ENCODE measurements at places on chromosomes 3 and 15. TPM values are rescaled to one million over a fixed set of nuclear protein-coding genes. Genes with fewer than 3 reads are reported as not detected.

Gene BCHE
- total RNA-seq = 48.5 TPM

Gene TM6SF1
- 0.04 TPM for total RNA-seq

Gene GABRR3
- not detected for total RNA-seq

Gene ZBBX
- total RNA-seq = 1.0 TPM

Gene MKRN2OS
- not detected for total RNA-seq

Gene SKOR1
- not detected for total RNA-seq

Gene LSAMP
- 5.9 TPM for total RNA-seq

Gene CCR5
- not detected for total RNA-seq

Gene SLC28A2
- not detected for total RNA-seq

Gene SH2D7
- total RNA-seq = not detected

DNA sequence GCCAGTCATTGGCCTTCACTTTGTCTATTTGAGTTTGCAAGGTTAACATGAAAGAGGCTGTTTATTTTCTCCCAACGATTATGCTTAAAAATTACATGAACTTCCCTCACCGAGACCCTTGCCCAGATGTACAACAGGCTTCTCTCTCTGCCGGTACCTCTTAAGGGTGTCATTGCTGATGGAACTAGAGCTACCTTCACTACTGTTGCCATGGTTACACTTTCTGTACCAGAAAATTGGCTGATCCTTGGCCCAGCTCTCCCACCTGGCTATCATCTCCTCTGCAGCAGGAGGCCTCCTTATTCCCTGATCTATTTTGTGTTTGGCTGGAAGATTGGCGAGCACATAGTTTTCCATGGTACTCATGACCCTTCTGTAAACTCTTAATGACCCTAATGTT is 24.0 kb upstream of the LIPC start:
- DNase-seq = no peak

DNA sequence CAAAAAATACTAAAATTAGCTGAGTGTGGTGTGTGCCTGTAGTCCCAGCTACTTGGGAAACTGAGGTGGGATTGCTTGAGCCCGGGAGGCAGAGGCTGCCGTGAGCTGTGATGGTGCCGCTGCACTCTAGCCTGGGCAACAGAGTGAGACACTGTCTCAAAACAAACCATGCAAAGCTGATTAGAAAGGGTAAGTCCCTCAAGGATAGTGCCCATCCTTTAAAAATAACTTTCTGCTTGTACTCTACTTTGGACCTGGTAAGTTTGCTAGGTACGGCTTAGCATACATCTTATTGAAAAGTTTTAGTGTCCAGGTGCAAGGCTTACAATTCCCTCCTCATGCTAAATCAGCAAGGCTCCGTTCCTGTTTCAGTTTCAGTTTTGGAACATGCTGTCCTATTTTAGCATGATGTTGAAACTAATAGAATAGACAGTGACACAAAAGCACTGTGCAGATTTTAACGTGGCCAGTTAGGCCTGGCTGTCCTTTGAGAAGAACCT is 21.4 kb downstream of the FEM1B start:
- DNase-seq = no peak

DNA sequence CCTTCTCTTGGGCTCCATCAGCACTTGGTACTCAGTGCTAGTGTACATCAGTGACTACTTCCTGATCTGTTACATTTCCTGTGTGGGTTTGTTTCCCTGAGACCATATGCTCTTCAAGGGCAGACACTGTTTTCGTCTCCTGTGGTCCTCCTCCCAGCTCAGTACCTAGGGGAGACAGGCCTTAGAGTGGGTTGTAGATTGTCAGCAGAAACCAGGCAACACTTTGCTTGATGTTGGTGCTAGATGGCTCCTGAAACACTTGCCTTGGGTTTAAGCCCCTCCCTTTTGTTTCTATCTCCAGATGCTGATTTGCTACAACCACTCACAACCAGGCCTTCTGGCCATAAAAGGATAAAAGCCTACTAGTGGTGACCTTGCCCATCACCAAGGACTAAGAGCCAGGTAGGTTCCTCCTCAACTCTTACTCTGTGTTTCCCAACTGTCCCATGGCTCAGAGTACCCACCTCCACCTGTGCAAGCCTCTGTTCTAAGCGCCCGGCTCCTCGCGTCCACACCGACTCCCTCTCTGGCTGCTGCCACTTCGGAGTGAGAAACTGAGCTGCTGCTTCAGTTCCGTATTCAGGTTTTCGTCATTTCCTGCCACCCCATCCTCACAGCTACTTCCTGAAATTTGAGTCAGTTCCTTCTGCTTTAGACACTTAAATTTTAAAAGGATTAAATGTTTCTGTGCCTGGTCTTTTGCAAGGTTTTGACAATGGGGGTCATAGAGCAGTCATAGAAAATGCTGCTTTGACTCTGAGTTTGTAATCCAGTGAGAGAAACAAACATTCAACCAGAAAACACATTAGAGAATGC is at the start of gene HCLS1:
Gene HCLS1 (minus strand): TSS at position 548 of the 816 bp plus-strand sequence. CDS start 2,556 bp downstream, outside the sequence.
- DNase-seq = no peak

- no peak for DNase-seq
These were observed 87.8 kb upstream of the PLXND1 start for GRCh38 chr3:129694228-129694627.

DNA sequence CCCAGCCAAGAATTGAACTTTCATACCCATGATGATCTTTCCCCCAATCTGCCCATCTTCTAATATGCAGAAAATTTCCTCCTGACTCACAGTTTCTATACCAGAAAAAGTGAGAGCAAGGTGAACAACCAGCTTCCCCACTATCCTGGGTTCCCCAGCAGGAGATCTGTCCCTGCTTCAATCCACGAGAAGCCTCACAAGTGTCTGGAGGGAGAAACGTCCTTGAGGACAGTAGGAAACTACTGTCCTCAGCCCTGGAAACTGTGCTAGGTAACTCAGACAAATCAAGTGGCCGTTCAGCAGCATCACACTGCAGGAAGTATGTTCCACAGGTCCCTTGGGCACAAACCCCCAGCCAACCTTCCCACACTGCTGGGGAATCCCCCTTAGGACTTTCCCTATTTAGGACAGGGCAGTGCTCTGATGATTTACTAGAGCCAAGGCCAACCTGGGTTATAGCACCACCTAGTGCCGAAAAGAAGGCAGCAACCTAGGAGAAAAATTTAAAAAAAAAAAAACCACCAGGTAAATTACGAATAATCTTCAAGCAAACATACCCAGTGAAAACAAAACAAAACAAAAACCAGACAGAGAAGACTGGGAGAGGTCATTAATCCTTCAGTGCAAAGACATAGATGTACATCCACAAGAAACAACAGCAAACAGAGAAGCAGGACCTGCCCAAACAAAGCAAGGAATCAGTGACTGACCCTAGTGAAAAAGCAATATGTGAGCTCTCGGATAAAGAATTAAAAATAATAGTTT is 36.0 kb downstream of the MORC1 start:
- peak; percentile 47 for DNase-seq

DNA sequence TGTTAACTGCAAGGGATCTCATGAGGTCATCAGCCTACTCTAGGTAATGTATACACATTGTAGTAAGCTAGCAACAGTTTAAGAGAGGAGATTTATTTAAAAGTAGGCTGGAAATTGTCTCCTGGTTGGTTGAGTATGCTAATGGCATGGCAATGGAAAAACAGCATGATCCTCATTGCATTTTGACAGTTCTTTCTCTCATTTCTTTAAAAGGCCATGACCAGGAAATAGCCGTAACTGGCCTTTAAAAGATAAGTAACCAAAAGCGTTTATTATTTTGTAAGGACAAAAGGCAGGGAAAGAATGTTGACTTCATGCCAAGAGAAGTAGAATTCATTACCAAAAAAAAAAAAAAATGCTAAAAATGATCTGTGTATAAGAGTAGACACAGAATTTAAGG is 310.3 kb downstream of the FGF12 start:
- DNase-seq = no peak

GRCh38 chr3:61152071-61152470 is 99.2 kb downstream of the FHIT start:
- DNase-seq = no peak

DNA sequence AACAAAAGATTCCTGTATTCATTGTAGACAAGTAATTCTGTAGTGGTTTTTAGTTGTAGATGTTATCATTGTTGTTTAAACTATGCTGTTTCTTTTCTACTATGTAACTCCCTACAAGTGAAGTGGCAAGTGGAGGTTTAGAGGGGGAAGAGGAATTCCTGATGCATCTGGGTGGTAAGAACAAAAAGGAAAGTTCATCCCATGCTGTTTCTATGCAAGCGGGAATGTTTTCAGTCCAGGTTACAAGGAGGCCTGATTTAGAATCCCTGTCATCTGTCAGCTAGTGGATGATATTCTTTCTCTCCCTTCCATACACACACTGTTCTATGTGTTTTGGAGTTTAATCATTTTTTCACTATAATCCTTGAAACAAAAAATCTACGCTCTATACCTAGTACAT is 67.4 kb downstream of the IMPG2 start:
- DNase-seq = no peak

- DNase-seq = peak; percentile 3
These were observed 172.7 kb upstream of the CTNNB1 start for GRCh38 chr3:41026394-41027177.

DNA sequence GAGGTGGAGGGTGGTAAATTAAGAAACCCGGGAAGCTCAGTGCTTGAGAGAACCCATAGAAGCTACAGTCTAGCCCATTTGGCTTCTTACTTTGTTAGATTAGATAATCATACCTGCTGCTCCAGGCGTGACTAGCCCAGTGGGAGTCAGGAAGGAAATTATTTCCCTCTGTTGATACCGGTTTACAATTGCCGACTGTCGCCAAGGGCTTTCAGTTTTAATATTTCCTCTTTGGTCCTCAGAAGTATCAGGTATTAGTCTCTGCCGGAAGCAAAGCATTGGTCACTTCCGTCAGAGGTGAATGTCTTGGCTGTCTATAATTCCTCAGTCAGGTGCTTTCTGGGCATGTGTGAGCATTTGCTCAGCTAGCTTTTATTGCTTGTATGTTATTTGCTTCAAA is 75.2 kb downstream of the LPP start:
- DNase-seq = no peak

DNA sequence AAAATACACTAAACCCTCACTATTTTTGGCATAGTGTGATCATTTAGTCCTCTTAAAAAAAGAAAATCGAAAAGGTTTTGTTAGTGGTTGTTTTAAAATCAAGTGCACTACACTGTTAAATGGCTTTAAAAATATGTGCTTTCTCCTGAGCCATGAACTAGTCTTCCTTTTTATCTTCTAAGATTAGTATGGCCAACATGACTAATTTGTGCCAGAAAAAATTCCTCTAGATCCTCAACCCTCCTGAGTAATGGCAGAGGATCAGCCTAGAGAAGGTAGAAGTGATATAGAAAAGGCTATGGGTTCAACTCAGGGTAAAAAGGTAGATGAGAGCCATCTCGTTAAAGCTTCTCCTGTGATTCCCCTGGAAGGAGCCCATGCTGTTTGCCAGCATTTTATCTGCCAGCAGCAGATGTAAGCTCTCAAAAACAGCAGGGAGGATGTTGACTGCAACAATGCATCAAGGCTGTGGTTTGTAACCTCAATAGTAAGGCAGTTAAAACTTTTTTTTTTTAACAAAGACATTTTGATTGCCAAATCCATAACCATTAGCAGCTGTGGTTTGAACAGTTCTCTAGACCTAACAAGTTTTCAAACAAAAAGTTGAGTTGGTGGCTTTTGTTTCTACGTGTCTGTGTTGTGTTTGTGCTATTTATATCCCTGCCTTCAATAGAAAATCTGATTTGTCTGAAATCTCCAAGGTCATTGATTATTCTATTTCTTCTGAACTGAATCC is 30.2 kb upstream of the ZNF609 start:
- DNase-seq = peak; percentile 88

- DNase-seq = no peak
These were observed 78.1 kb downstream of the MRPL46 start for GRCh38 chr15:88389120-88389519.

- DNase-seq = no peak
These were observed 33.0 kb upstream of the ADCY5 start for GRCh38 chr3:123481722-123482457.

- no peak for DNase-seq
These were observed 647.4 kb downstream of the FHIT start for GRCh38 chr3:60603860-60604259.

GRCh38 chr3:64922213-64922612 is 234.4 kb upstream of the ADAMTS9 start:
- DNase-seq = no peak

DNA sequence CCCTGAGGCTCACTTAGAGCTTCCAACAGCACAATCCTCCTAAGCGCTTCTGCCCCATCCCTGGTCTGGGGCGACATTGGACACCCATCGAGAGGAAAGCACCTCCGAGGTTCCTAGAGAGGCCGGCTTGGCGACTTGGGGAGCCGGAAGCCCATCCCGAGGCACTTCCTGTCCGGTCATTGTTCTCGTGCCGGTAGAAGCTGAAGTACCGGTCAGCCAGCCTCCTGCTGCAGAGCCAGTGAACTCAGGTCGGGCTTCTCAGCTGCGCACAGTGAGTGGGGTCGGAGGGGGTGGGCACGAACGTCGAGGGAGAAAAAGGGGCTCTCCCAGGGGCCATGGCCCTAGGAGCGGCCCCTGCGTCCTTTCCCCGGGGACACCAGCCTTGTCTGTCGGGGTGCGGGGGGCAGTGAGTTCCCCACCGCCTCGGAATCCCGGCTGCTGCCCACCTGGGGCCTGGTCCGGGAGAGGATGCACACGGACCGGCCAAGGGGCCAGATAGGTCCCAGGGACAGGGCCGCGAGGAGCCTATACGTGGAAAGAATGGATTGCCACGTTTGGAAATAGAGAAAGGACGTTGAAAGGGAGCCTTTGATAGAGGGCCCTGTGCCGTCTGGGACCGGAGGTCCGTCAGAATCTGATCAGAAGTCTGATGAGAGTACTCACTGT is at the start of gene ZNF35:
Gene ZNF35 (plus strand): TSS at position 169 of the 666 bp plus-strand sequence. CDS start 2,336 bp downstream, outside the sequence.
- peak; percentile 68 for DNase-seq

GRCh38 chr15:53203454-53203853 is 413.3 kb upstream of the ONECUT1 start:
- no peak for DNase-seq

- no peak for DNase-seq
These were observed 27.5 kb downstream of the ILDR1 start for GRCh38 chr3:121994551-121994950.

- DNase-seq = no peak
These were observed 168.2 kb downstream of the MBNL1 start for GRCh38 chr3:152436707-152437590.

GRCh38 chr3:158434412-158435038 is 136.5 kb upstream of the MLF1 start:
- peak; percentile 72 for DNase-seq

GRCh38 chr3:122033023-122033422 is 11.0 kb upstream of the ILDR1 start:
- no peak for DNase-seq

DNA sequence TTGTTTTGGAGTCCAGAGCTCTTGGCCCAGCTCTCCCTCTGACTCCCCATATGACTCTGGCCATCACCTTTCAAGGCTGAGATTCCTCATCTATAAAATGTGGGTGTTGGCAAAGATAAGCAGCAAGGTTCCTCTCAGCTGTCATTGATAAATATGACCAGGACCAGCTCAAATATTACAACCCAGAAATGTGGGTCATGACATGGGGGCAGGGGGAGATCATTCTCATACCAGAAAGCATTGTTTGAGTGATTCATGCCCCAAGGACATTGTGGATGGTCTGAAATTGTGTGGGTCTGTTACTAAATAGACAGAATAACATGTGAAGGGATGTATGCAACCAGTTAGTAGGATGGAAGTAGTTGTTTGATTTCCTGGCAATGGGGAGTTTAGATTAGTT is 13.9 kb downstream of the UPK1B start:
- no peak for DNase-seq
